ENCODE measurements at places on chromosomes 6 and 20. TPM values are rescaled to one million over a fixed set of nuclear protein-coding genes. Genes with fewer than 3 reads are reported as not detected.

DNA sequence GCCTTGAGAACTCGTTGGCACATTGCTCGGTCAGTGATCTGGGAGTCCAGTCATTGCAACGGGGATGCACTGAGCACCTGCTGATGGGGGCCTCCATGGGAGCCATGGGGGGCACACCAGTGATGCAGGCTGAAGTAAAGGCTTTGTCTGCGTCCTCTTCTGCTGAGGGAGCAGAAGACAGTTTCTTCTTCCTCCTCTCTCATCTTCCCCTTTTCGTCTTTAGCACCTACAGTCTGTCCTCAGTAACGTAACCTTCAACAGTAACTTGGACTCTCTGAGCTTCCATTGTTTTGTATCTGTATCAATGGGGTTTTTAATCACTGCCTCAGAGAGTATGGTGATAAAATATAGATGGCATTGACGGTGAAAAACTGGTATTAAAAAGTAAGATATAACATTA is 240.0 kb downstream of the TMEM242 start:
- no peak for DNase-seq

Gene LHFPL5
- not detected for total RNA-seq

DNA sequence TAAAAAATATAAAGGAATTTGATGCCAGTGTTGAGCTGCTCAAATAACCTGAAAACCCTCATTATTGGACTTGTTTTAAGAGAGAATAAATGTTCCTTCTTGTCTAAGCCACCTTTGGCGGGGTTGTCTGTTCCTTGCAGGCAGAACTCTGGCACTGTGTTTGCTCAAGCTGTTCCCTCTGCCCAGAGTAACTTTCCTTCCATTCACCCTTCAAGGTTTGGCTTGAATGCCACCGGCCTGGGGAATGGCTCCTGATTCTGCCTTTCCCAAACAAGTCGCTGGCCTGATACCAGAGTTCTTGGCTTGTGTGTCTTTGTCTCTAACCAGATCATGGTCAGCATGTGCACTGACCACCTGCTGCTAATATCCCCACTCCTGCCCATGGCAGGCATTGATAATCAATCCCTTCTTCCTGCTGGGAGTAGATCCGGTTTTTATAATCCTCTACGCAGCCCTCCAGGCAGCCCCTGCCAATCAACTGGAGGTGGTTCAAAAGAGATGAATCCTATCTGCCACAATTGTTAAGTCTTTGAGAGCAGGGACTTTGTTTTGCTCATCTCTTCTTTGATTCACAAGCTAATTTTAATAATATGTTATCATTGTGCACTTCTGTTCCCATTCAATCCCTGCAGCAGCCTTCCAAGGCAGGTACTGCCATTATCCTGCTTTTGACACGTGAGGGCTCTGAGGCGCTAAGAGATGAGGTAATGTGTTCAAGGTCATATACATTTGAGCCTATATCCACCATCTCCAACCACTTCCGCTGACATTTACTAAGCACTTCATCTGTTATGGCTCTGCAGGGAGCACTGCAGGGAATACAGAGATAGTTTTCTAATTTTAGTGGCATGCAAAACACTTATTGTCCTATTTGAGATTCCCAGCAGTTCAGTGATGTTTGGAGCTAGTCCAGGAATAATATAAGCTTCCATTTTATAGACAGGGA is 3.1 kb upstream of the CCM2L start:
- DNase-seq = no peak

DNA sequence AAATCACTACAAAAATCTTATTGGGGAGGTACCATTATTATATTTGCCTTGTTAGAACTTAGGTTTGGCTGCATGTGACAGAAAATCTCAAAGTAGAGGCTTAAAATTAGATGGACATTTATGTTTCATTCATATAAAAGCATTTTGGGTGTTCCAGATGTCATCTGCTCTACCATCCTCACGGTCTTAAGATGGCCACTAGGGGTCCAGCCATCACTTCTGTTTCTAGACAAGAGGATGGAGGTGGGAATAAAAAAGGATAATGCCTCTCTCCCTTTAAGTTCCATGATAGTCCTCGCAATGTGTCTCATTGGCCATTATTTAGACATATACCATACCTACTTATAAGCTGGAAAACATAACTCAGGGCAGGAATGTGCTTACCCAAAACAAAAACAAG is 929.5 kb downstream of the KIF16B start:
- DNase-seq = no peak

DNA sequence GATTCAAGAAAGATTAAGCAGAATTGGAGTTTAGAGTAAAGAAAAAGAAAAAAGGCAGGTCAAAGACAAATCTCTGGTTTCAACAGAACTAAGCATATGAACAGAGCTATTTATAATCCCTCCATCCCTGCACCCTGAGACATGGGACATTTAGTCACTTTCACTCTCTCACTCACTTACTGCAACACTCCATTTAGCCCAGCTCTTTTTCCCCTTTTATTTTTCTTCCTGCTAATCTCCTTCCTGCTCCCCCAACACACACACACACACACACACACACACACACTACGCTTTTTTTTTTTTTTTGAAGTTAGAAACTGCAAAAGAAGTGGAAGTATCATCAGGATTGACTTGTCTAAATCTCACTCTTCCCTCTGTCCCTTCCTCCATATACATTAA is 45.1 kb upstream of the TBC1D7 start:
- DNase-seq = no peak

DNA sequence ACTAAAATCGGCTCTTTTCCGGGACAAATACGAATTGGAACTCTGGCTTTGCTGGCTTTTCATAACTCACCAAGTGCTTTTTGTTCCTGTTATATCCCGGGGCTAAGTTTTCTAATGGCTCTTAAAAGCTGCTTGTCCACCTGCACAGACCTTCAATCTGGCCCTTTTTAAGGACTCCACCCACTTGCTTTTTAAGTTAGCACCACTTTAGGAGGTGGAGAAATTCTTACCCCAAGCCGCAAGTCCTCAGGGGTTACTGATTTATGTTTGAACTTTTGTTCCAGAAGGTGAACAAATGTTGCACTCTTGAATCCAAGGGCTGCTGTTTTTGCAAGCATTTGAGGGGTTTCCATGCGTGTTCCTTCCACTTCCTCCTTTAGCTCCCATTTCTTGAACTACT is 37.8 kb downstream of the FAM184A start:
- DNase-seq = no peak

GRCh38 chr6:27503436-27504030 is 30.6 kb upstream of the ZNF184 start:
- peak; percentile 89 for DNase-seq

DNA sequence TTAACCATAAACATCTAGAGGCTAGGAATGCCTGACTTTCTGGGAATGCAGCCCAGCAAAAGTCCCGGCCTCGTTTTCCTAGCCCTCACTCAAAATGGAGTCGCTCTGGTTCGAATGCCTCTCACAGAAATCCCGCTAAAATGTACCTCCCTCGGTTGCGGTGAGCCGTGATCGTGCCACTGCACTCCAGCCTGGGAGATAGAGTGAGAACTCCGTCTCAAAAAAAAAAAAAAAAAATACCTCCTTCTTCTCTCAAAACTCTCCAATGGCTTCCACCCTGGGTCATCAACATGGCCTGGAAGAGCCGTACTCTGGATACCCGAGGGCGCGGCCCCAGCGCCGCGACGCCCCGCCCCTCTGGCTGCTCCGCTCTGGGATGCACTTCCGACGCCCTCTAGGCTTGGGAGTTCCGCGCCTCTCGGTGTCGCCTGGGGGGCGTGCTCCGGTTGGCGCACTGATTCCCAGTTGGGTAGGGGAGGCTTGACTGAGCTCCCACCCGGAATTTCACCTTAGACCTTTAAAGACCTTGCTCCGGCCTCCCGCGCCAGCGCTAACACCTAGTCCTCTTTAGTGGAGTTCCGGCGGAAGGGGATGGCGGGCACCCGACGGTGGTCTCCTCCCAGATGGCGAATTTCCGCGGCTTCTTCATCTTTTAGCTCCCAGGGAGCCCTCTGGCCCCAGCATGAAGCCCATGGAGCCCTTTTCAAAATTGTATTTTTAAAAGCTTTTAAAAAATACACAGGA is 12.3 kb downstream of the HMGN4 start:
- DNase-seq = peak; percentile 62

- DNase-seq = no peak
Observed at GRCh38 chr20:10094566-10095173, 59.9 kb downstream of the ANKEF1 start.

DNA sequence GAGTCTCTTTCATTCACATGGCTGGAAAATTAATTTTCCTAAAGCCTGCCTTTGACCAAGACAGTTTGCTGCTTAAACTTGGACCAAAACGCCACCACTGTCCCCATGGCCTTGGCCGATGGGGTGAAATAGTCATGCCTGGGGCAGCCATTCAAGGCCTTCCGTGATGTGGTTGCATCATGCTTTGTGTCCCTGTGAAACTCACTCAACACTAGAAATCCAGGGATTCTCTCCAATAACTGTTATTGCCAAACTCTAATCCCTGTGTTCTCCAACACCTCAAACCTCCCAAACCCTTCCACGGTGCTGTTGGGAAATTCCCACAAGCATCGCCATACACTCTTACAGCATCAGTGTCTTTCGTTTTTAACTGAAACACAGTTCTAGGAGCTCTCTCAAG is 1.4 kb upstream of the TXNDC5 start:
- no peak for DNase-seq

GRCh38 chr6:6386010-6386409 is 65.5 kb upstream of the F13A1 start:
- no peak for DNase-seq

GRCh38 chr6:20712011-20712410 is 177.8 kb downstream of the CDKAL1 start:
- no peak for DNase-seq

DNA sequence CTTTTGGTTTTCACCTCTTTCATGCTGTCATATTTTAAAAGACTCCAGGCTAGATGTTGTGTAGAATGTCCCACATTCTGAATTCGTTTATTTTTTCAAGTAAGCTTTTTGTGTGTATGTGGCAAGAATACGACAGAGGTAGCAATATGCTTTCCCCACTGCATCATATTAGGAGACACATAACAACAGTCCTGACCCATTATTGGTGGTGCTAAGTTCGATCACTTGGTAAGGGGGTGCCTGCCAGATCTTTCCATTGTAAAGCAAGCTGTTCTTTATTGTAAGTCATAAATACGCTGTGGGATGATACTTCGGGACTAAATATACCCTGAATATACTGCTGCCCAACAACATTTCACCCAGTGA is 588 bp upstream of the NCOA3 start:
- no peak for DNase-seq

Gene PARD6B
- total RNA-seq = 8.2 TPM

Gene ATG5
- total RNA-seq = 19.4 TPM

Gene ZC3H12D
- 70.2 TPM for total RNA-seq

GRCh38 chr20:58408603-58409246 is 19.7 kb downstream of the VAPB start:
- DNase-seq = no peak

DNA sequence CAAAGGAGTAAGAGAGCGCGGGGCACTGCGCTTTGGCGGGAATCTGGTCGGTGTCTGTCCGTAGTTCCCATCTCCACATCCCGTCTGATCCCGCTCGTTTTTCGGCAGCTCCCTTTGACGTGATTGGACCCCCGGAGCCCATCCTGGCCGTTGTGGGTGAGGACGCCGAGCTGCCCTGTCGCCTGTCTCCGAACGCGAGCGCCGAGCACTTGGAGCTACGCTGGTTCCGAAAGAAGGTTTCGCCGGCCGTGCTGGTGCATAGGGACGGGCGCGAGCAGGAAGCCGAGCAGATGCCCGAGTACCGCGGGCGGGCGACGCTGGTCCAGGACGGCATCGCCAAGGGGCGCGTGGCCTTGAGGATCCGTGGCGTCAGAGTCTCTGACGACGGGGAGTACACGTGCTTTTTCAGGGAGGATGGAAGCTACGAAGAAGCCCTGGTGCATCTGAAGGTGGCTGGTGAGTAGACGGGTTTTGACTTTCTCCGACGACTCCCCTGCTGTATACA is 1.4 kb downstream of the BTN1A1 start:
- DNase-seq = no peak

Gene FILIP1
- total RNA-seq = not detected
